ENCODE measurements at places on chromosomes 16 and 17. TPM values are rescaled to one million over a fixed set of nuclear protein-coding genes. Genes with fewer than 3 reads are reported as not detected.

KLHL10 gene
- not detected for polyA plus RNA-seq

- no peak for DNase-seq
These were observed 18.3 kb upstream of the COPRS start for GRCh38 chr17:31877341-31877740.

DNA sequence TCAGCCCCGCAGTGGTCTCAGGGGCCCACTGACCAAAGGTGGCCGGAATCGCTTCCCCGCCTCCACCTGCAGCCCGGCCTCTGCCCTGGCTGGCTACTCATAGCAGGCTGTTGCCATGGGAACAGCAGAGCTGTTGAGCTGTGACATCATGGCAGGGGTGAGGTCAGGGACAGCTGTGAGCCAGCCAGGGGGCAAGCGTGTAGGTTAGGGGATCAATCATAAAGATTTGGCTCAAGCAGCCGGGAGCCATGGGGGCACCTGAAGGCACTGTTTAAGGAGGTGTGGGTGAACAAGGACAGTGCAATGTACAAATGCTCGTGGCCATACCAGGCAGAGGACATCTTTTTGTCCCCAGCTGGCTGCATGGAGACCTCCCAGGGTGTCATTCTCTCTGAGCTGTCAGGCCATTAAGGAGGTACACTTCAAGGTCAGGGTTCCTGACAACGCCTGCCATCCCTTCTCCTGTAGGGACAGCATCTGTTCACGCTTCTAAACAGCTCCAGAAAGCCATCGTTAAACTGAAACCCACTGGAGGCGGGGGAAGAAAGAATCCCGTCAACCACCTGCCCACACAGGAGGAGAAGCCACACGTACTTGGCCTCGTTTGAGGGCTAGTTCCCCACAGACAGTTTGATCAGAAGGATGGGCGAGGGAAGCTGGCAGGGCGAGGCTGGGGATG lies at the start of gene CEP295NL:
Gene CEP295NL, minus strand, starts transcription at position 101 of the 679 bp plus-strand sequence. CDS start 1,373 bp downstream, outside the sequence.
- DNase-seq: no peak

DNA sequence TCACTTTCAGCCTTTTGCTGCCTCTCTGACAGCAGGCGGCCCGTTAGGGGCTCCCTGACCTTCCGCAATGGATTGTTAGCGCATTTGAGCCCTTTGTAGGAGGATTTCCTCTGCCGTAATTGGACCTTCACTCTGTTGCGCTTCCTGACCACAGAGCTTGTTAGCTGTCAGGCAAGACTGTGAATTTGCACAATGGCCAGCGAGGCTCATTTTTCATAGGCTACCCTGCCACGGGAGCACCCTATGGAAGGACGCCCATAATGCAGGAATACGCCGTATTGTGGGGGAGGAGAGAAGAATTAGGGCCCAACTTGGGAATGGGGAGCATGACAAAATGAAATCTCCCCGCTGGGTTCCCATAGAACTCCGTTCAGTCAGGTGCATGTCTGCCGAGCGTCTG lies 205.2 kb upstream of the NLRP1 start:
- DNase-seq: no peak
